Glutamatergic neuron (in vitro differentiated cells): ENCODE measurements at places on chromosomes 7 and 10. TPM values are rescaled to one million over a fixed set of nuclear protein-coding genes. Genes with fewer than 3 reads are reported as not detected.

CYP3A7 gene
- not detected for total RNA-seq

CRYGN gene
- not detected for total RNA-seq

PHKG1 gene
- not detected for total RNA-seq

NODAL gene
- not detected for total RNA-seq

TAS2R41 gene
- not detected for total RNA-seq

MUC3A gene
- 6.3 TPM for total RNA-seq

GRCh38 chr7:69845721-69846495, 247.6 kb downstream of the AUTS2 start:
- no peak overlapping the region for H3K27ac ChIP-seq
- DNase-seq: no peak
- no peak overlapping the region for H3K4me3 ChIP-seq
- peaks cover 1% of the 10 kb centered on the region for H3K27me3 ChIP-seq
- H3K36me3 ChIP-seq: no peaks in the 10 kb centered on the region
- H3K4me1 ChIP-seq: peaks cover 9% of the 10 kb centered on the region

GRCh38 chr7:11317766-11318165, 344.1 kb downstream of the PHF14 start:
- peaks cover 2% of the 10 kb centered on the region for H3K27me3 ChIP-seq
- H3K4me3 ChIP-seq: no peak overlapping the region
- DNase-seq: no peak
- H3K36me3 ChIP-seq: no peaks in the 10 kb centered on the region
- H3K4me1 ChIP-seq: peaks cover 10% of the 10 kb centered on the region
- H3K27ac ChIP-seq: no peak overlapping the region

GRCh38 chr10:1043532-1043995, 5.4 kb downstream of the IDI1 start:
- H3K4me3 ChIP-seq: peak overlapping the region; percentile 78
- peaks cover 4% of the 10 kb centered on the region for H3K27me3 ChIP-seq
- peaks cover 24% of the 10 kb centered on the region for H3K4me1 ChIP-seq
- peaks cover 4% of the 10 kb centered on the region for H3K36me3 ChIP-seq
- DNase-seq: no peak

DNA sequence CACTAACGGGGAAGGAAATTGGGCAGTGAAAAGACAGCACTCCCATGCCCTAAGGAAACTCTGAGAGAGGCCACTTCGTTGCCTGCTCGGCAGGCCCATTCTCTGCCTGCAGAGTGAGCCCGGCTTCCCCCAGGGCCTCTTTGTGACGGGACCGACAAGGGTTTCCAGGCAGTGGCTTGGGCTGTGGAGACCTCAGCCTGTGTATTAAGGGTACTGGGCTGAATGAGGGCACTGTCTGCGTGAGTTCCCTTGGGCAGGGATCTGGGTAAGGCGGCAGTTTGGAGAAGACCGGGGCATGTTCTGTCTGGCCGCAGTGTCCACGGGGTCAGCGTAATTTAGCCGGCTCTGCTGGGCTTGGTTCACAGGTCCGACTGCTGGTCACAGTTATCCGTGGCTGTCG, 237.2 kb downstream of the MGMT start:
- H3K4me1 ChIP-seq: peaks cover 4% of the 10 kb centered on the region
- peaks cover 4% of the 10 kb centered on the region for H3K36me3 ChIP-seq
- H3K27me3 ChIP-seq: no peaks in the 10 kb centered on the region

GRCh38 chr10:71713135-71714030, 6.2 kb downstream of the C10orf105 start:
- peaks cover 3% of the 10 kb centered on the region for H3K27me3 ChIP-seq
- no peaks in the 10 kb centered on the region for H3K36me3 ChIP-seq
- H3K4me1 ChIP-seq: peaks cover 12% of the 10 kb centered on the region
- no peak for DNase-seq
- no peak overlapping the region for H3K4me3 ChIP-seq

GRCh38 chr10:129157185-129157584, 309.9 kb upstream of the MGMT start:
- H3K4me3 ChIP-seq: no peak overlapping the region
- H3K36me3 ChIP-seq: peaks cover 5% of the 10 kb centered on the region
- H3K4me1 ChIP-seq: peaks cover 2% of the 10 kb centered on the region
- H3K27me3 ChIP-seq: peaks cover 5% of the 10 kb centered on the region
- no peak overlapping the region for H3K27ac ChIP-seq
- DNase-seq: no peak

DNA sequence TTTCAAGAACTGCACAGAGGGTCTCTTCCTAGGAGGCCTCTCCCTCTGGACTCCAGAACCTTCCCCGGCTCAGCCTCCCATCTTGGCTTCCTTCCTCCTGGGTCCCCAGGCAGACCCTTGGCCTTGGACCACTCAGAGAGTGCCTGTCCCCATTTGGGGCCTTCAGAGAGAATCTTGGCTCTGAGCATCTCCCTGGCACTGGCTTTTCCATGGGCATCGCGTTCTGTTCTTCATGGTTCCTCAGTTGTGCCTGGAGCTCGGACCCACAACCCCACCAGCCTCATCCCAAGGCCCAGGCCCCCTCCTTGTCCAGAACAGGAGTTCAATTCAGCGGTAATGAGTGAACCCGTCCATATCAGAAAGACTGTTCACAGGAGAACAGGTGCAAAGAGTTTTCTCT, 73.4 kb downstream of the VIPR2 start:
- H3K27ac ChIP-seq: no peak overlapping the region
- no peaks in the 10 kb centered on the region for H3K36me3 ChIP-seq
- peaks cover 11% of the 10 kb centered on the region for H3K4me1 ChIP-seq
- H3K27me3 ChIP-seq: no peaks in the 10 kb centered on the region
- no peak for DNase-seq
- H3K4me3 ChIP-seq: no peak overlapping the region

- no peaks in the 10 kb centered on the region for H3K36me3 ChIP-seq
- H3K27ac ChIP-seq: peak overlapping the region; percentile 7
- no peak for DNase-seq
Measured at GRCh38 chr7:100087055-100087750, 1.6 kb upstream of the COPS6 start.

DNA sequence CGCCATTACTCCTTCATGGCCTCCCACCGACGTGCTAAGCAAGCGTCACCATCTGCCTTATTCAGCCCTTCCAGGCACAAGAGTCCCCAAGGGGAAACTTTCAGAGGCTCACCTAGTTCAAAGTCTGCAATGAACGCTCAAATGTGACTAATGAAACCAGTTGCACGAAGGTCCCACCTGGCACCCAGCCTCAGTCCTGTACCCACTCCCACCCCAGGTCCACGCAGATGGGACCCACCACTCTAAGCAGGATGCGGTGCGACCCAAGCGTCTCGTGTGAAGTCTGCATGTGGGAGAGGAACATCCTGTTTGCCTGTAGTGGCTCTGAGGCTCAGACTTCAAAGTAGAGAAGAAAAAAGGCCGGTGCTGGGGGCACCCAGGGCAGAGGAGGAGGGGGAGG, 40.3 kb downstream of the RGS10 start:
- peak overlapping the region; percentile 59 for H3K27ac ChIP-seq
- H3K27me3 ChIP-seq: peaks cover 20% of the 10 kb centered on the region
- DNase-seq: no peak
- peaks cover 8% of the 10 kb centered on the region for H3K36me3 ChIP-seq

GRCh38 chr10:131694781-131695495, 205.9 kb upstream of the PPP2R2D start:
- H3K36me3 ChIP-seq: peaks cover 5% of the 10 kb centered on the region
- no peak for DNase-seq
- H3K4me1 ChIP-seq: no peaks in the 10 kb centered on the region
- peaks cover 7% of the 10 kb centered on the region for H3K27me3 ChIP-seq
- H3K27ac ChIP-seq: no peak overlapping the region

DNA sequence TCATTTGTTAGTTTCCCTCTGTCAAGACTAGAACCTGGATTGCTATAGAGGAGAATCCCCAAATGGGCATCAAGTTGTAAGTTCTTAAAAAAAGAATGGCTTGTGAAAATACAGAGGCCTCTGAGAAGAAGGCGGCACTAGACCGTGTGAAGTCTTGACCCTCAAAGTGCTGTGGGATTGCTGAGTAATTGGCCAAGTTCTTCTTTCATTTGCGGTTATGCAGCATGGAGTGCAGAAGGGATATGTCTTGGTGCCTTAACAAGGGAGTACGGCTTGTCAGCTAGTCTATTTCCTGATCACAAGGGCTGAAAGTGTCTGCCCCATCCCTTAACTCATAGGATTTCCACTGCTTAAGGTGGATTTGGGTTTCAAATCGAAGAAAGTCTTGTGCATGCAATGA, 81.2 kb downstream of the MKX start:
- H3K4me3 ChIP-seq: no peak overlapping the region
- H3K27me3 ChIP-seq: no peaks in the 10 kb centered on the region
- no peak for DNase-seq
- peaks cover 2% of the 10 kb centered on the region for H3K4me1 ChIP-seq
- H3K27ac ChIP-seq: no peak overlapping the region

DNA sequence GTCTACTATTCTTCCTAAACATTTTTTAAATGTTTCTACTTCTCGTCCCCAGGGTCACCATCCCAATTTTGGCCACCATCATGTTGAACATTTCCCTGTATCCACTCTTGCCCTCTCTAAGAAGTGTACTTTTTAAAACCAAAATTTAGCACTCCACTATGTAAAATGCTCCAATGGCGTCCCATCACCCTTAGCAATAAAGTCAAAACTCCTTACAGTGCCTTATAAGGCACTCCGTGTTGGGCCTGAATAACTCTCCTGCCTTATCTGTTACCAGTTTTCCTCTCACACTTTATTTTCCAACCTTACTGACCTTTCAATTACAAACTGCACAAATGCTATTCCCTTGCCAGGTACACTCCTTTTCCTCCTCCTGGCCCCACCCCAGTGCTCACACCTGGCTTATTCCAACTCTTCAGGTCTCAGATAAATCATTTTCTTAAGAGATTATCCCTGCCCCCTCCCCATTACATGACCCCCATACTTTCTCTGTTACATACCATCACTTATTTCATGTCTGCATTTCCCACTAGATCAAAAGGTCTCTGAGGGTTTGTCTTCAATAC, 1.3 kb downstream of the TMEM168 start:
- H3K27me3 ChIP-seq: peaks cover 2% of the 10 kb centered on the region
- peak overlapping the region; percentile 92 for H3K4me3 ChIP-seq
- no peaks in the 10 kb centered on the region for H3K36me3 ChIP-seq
- no peak overlapping the region for H3K27ac ChIP-seq
- H3K4me1 ChIP-seq: peaks cover 8% of the 10 kb centered on the region

DNA sequence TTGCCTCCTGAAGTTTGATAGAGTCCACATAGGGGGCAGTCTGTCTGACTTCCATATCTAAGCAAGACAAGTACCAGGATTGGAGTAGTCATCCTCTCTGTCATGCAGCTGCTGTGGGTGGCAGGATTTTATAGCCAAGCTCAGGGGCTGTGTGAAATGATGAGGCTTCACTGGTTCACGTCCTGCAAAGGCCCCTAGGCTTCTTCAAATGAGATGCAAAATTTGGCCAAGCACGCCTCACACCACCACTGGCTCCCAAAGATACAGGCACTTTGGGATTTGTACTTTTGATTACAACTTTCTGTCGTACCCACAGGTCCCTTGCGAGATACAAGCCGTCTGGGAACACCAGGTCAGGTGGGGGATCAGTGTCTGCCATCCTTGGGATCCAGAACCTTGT, 67.1 kb downstream of the WDFY4 start:
- no peaks in the 10 kb centered on the region for H3K27me3 ChIP-seq
- no peak overlapping the region for H3K27ac ChIP-seq
- no peaks in the 10 kb centered on the region for H3K4me1 ChIP-seq
- H3K4me3 ChIP-seq: no peak overlapping the region

GRCh38 chr10:30812018-30812851, 182.7 kb upstream of the LYZL2 start:
- DNase-seq: no peak
- H3K27ac ChIP-seq: no peak overlapping the region
- H3K4me3 ChIP-seq: no peak overlapping the region
- no peaks in the 10 kb centered on the region for H3K4me1 ChIP-seq
- H3K27me3 ChIP-seq: peaks cover 2% of the 10 kb centered on the region

DNA sequence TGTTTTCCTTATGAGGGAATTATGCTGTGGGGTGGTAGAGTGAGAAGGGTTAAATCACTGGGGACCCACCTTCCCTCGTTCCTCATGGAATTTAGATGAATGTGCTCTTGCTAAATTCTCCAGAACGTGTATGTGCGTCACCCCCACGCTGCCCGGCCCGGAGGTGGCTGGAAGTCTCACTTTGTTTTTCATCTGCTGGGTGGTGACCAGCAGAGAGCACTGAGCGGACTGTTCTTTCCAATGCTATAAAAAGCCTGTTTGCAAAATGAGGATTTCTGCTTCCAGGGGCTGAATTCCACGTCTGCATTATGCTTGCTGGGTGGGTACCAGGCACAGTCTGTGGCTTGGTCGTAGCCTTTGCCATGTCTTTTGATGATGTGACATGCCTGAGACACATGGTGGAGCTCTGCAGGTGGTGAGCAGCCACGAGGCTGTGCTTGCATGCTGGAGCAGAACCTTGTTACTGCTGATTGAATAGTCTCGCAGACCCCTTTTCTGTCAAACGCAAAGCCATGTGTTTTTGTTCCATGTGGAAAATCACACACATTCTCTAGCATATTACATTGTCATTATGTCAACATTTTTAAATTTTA, 31.9 kb upstream of the INSYN2A start:
- no peaks in the 10 kb centered on the region for H3K36me3 ChIP-seq
- DNase-seq: no peak
- no peaks in the 10 kb centered on the region for H3K27me3 ChIP-seq
- peaks cover 3% of the 10 kb centered on the region for H3K4me1 ChIP-seq
- H3K4me3 ChIP-seq: no peak overlapping the region

DNA sequence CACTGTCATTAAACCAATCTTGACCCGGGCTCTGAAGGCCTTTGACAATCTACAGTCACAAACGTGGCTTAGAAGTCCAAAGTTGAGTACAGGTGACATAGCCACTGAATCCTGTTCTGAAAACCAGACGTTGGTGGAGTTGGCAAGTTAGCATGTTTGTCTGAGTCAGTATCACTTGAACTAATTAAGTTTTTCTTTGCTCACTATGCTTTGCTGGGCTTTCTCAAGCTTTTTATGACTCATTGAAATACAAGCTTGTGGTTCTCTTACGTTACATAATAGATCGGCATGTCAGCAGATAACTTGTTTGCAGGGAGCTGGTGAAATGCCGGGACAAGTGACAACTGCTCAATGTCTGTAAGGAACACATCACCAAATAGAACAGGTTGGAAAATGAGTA, 53.8 kb downstream of the ARL5B start:
- H3K4me3 ChIP-seq: no peak overlapping the region
- H3K4me1 ChIP-seq: no peaks in the 10 kb centered on the region
- H3K27ac ChIP-seq: no peak overlapping the region
- DNase-seq: no peak
- H3K27me3 ChIP-seq: no peaks in the 10 kb centered on the region

GRCh38 chr7:2405601-2406345, 2.4 kb downstream of the CHST12 start:
- H3K27ac ChIP-seq: no peak overlapping the region
- peaks cover 37% of the 10 kb centered on the region for H3K4me1 ChIP-seq
- no peak for DNase-seq

GRCh38 chr7:88842201-88842600, 46.7 kb upstream of the TEX47 start:
- H3K27ac ChIP-seq: no peak overlapping the region
- no peak for DNase-seq
- no peaks in the 10 kb centered on the region for H3K36me3 ChIP-seq
- H3K4me3 ChIP-seq: no peak overlapping the region
